ENCODE measurements at places on chromosomes 7 and 10.

- DNase-seq, result no peak
Observed at GRCh38 chr7:70241536-70242175, 643.4 kb downstream of the AUTS2 start.

DNA sequence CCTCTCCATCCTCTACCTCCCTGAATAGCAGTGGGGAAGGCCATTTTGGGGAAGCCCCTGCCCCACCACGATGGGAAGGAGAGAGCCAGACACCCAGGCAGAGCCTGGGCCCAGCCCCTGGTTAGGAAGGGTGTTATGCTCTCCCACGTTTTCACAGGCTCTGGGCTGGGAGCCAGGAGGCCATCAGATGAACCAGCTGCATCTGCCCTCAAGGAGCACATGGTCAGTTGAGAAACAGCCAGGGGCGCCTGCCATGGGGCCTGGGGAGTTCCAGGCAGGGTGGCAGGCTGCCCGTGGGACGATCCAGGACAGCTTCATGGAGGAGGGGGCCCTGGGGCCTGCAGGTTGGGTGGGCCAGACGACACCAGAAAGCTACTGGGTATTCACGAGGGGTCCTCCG lies 47.5 kb downstream of the CAMK2B start:
- no peak for DNase-seq

DNA sequence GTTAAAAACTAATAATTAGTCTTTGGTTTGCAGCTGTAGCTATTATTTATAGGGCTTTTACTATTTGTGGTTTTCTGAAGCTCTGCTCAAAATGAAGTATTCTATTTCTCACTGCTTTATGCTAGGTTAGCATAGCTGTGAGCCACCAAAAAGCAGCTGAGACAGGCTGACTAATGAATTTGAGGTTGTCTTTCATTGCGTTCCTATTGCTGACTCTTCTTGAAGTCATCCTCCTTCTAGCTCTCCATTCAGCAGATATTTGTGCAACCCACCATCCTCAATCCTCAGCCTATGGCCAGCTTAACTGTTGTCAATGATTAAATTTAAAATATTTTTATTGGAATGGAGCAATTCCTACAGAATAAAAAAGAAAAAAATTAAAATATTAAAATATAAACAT lies 2.1 kb upstream of the RALA start:
- no peak for DNase-seq

GRCh38 chr10:87659571-87660483 lies at the start of gene PAPSS2:
Gene PAPSS2 (plus strand): TSS chr10:87659878. CDS start chr10:87659982, 104 bp downstream.
- no peak for DNase-seq

DNA sequence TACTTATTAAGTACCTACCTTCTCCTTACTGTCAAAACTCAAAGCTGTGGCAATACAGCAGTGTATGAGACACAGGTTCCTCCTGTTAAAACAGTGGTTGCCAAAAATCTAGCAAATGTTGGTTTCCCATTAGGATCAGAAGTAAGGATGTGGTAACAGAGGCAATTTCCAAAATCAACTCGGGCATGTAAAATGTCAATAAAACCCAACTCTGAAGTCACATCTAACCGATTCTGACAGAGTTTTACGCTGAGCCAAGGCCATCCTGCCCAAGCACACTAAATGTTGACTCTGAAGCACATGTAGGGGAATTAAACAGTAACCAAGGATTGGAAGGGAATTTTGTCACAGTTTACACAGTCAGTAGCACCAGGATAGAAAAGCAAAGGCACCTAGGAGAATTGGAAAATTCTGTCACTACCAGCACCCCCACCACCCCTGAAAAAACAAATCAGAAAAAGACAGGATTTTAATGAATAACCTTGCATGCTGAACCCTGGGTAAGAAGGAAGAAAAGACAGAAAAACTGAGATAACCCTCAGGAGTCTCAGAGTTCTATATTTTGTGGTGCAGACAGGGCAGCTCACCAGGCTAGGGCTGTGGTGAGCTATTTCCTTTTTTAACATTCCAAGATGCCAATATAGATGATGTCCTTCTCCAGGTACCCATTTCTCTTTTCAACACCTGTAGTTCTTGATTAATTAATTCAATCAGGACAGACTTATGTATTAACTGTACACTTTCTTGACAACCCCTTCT lies 119.5 kb downstream of the DOCK4 start:
- DNase-seq, result no peak

- no peak for DNase-seq
Observed at GRCh38 chr10:132738454-132739224, 47.3 kb downstream of the NKX6-2 start.

GRCh38 chr10:125130260-125130659 lies 30.1 kb downstream of the CTBP2 start:
- DNase-seq, result no peak

DNA sequence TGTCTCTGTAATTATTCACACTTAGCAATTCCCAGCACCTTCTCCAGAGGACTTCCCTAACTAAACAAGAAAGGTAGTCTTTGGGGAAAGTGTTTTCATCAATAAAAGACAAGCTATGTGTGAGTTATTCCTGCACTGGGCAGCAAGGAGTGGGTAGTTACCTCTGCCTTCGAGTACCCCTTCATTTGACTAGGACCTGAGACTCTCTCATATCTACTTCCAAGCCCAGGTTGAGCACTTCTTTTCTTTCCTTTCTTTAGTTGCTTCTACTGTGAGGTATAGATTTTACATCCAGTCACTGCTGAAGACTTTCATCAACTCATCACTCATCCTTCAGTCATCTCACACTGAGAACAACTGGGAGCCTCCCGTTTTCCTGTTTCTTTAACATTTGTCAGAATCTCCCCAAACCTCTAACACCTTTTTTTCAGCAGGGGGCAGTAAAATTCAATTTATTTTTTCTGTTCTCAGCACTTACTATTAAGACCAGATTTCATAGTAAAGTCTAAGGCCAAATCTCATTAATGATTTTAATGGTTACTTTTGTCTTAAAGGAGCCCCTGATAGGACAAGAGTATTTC lies 80.1 kb upstream of the PRSS1 start:
- DNase-seq, result no peak

- DNase-seq, result no peak
Observed at GRCh38 chr7:66142996-66143395, 28.3 kb downstream of the CRCP start.

DNA sequence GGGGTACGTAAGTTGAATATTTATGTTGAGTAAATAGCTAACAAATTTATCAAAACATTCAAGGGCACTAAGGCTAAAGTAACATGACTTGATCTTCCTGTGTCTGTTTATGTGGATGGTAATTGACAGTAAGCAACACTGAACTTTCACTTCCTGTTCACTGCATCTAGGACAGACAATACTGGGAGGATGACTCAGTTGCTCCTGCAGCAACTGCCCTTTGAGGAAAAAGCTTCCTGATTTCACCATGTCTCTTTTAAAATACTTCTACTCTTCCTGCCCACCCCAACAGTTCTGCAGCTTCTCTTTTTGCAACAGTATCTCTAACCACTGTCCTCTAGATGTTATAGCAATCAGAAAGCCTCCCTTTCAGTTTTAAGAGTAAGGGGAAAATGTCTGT lies 76.6 kb upstream of the HGF start:
- DNase-seq, result no peak

- no peak for DNase-seq
Observed at GRCh38 chr10:75497997-75498883, 66.8 kb downstream of the LRMDA start.

DNA sequence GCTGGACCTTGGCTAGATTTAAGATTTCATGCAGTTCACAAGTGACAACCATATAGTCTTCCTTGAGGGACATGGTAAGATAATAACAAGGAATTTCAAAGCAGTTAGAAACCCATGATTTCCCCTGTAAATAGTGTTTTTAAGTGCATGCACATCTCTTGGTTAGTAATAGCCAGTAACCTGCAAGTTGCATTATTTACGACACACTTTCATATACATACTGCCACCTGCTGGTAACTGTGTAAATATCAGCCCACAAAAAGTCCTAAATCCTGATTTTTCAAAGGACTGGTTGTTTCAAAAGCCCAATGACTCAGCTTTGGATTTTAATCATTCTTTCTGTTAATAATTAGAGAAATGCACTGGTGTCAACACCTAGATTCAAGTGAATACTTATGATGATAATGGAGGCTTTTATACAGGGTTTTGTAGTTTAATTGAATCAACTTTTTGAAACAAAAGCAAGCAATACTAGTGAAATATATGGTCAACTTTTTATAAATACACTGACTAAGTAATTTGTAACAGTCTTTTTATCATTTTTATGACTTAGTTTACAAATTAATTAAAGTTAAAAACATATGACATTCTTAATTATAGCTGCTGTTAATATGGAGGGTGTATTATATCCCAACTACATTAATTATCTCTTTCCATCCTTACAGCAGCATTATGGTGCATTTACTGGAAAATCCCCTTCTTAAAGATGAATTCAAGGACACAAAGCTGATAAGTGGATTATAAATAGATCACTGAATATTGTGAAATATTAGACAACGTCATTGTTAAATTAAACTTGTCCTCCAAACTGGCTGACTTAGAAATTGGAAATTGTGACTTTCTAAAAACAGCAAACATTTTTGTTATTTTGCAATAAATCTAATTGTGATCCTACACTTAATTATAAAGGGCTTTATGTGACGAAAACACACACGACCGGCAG lies 367.7 kb upstream of the SEMA3D start:
- DNase-seq, result no peak

DNA sequence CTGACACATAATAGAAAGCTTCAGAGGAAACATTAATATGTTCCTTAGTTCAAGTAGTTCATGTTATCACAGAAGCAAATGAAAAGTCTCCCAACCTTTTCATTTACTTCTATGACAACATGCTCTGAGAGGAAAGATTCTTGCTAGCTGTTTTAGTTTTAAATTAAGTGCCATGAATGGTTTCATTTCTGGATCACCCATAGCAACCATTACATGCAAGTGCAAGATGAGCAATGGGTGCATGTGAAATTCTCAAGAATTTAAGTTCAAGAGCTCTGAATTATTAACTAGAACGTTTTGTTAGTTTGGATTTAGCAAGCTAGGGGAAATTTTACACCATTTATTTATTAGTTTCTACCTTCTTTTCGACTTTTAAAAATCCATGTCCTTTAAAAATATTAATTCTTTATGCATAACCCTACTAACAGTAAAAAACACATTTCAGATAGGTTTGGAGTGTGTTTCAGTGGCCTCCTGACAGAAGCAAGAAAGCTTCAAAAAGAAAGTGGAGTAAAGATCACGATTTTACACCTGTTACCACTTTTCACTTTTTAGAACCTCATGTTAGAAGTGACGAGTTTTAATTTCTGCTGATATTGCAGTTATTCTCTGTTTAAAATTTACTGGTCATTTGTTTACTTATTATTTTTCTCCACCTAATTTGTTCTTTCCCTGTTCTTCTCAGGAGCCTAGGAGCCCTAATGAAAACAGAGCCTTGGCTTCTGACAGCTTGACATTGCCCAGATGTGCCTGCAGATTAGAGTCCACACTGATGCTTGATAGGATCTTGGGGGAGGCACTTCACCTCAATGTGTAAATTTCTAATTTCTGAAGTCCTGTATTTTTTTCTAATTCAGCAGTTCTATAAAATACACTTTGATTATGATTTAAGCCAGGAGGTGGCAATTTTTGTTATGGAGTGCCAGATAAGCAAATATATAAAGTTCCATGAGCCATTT lies 995.3 kb upstream of the PHF14 start:
- no peak for DNase-seq

DNA sequence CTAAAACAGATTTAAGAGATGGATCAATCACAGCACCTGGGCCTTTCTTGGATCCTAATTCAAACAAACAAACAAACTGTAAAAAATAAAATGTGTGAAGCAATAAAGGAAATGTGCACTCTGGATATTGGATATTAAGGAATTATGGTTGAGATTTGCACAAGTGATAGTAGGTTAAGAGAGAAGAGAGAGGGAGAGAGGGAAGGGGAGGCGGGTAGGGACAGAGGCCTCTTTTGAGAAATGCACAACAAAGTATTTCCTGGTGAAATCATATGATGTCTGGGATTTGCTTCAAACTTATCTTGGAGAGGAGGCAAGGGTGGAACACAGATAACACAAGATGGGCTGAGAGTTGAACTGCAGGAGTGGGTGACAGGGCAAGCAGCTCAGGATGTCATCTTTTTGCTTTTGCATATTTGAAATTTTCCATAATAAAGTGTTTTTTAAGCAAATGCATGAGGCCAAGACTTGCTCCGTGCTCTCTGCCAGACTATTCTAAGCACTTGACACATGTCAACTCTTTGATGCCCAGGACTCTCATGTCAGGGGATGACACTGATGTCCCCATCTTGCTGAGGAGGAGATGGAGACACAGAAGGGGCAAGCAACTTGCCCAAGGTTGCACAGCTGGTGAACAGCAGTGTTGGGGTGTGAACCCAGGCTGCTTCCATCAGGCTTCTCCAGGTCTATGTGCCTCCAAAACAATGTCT lies 9.1 kb upstream of the AEBP1 start:
- no peak for DNase-seq

- DNase-seq, result no peak
Observed at GRCh38 chr10:51023636-51024035, 50.7 kb upstream of the PRKG1 start.
